ENCODE measurements at places on chromosomes 16 and 17.
A peak's percentile ranks its signal among the peaks of the same experiment; 100 is the strongest.

DNA sequence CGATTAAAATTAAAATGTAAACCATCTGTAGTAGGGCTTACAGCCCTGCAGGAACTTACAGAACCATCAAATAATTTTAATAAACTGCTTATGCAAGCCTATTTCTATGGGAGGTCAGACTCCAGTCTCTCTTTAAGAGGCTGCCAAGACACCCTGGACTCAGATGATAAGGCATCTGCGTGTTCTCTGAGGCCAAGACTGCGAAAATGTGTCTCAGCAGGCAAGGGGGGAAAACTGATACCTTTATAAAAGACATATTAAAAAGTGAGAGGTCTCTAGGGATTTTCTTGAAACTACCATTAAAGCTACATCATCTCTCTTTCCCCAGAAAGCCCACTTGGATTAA is 32.2 kb downstream of the MPHOSPH6 start:
- no peak for DNase-seq

- no peak for DNase-seq
Measured at GRCh38 chr17:59492091-59492451, 73.3 kb upstream of the DHX40 start.

- no peak for DNase-seq
Measured at GRCh38 chr16:73159296-73159695, 111.4 kb upstream of the ZFHX3 start.

GRCh38 chr16:28537076-28537475 is 1.7 kb downstream of the NUPR1 start:
- DNase-seq = no peak

DNA sequence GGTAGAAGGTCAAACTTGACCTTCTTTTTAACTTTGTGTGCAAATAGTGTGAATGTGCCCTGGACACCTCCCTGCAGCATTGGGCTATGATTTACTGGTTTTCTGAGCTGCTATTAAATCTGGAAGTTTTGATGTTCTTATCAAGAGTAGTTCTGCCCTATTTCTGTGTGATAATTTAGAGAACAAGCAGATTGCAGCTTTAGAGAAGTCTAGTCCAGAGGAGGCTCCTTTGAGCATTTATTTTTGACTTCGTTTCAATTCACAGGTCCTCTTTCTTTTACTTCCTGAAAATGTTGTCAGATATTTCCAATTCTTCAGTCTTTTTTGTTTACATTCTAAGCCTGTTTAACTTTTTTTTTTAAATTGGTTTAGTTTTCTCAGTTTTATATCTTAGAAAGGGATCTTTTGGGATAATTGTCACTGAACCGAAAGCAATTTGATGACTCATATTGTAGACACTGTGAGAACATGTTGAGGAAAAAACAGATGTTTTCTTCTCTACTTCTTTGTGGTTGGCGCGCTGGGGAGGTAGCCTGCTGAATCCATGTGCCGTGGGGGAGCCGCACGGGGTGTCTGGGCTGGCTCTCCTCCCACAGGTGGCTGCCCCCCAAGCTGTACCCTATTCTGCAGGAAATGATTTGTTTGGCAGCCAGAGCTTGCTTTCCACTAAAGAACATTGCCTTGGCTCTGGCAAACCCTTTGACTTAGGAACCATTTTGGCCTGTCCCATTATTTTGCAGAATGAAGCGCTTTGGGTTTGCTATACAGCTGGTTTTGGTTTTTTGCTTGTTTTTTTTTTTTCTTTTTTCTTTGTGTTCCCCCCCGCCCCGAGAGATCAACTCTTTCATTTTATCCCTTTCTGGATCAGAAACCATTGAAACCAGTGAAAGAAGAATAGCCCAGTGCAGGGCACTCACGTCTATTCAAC is 53.4 kb downstream of the MFSD11 start:
- peak; percentile 38 for DNase-seq

- no peak for DNase-seq
Measured at GRCh38 chr17:70588003-70588402, 418.7 kb downstream of the KCNJ2 start.

DNA sequence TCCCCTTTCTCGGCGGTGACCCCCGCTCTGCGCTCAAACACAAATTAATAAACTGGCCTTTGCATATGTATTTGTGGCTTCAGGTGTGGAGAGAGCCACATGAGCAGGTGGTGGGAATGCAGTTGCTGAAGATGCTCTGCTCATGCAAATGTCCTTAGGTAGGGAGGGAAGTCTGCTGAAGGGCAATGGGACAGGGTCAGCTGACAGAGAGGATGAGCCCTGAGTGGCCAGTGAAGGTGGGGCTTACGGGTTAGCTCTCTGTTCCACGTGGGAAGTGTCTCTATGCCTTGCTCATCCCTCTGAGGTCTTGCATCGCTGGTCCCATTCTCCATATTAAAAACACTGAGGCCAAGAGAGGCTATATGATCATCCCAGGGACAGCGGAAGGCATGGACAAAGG is 74.2 kb upstream of the CCL1 start:
- no peak for DNase-seq

- DNase-seq = no peak
Measured at GRCh38 chr17:79946352-79947231, 89.1 kb downstream of the TBC1D16 start.

All from IMR-90 (cell line).